ENCODE measurements at places on chromosomes 6 and 20.
A peak's percentile ranks its signal among the peaks of the same experiment; 100 is the strongest.

GRCh38 chr6:34170346-34170745 lies 24.5 kb upstream of the GRM4 start:
- no peak for DNase-seq

- DNase-seq: no peak
Measured at GRCh38 chr6:168919470-168920179, 334.0 kb downstream of the THBS2 start.

DNA sequence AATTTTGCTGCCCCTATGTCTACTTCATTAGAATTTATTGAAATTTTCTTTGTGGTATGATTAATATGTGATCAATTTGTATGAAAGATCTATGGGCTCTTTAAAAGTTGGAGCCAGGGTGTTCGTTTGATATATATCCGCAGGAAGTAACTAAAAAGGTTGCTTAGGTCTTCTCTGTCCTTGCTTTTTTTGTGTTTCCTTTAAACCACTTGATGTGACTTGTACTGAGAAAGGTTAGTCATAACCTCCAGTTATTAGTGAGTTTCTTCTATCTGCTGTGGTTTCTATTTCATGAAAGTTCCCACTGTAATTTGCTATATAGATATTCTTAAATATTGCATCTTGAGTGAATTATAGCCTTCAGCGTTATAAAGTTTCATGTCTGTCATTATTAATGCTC lies 585.3 kb upstream of the ARID1B start:
- DNase-seq: no peak

- no peak for DNase-seq
Measured at GRCh38 chr6:151721146-151721545, 86.3 kb upstream of the ESR1 start.

- no peak for DNase-seq
Measured at GRCh38 chr6:39381550-39382140, 59.1 kb upstream of the KCNK16 start.

- DNase-seq: no peak
Measured at GRCh38 chr20:51404297-51405060, 138.0 kb downstream of the NFATC2 start.

DNA sequence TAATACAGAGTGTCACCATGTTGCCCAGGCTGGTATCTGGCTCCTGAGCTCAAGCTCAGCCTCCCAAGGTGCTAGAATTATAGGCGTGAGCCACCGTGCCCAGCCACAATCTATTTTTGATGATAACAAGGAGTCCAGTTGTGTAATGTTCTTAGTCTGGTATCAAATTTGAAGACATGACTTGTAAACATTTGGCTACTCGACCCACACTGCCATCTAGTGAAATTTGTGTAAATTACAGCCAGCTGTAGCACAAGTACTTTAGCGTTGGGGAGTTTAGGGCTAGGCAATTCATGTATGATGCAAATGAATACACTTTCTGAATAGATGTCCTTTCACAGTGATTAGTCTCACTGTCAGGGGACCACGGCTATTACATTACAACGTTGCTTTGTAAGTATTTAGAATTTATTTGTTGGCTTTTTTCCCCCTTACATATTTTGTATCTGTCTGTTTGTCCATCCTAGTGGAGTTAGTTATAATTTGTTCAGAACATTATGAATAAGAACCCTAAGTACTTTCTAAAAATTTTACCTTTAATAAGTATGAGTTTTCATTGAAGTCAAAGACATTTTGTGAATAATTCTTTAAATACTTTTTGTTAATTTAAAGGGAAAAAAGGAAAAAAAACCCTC lies 139.7 kb downstream of the PRDM13 start:
- DNase-seq: peak; percentile 89

DNA sequence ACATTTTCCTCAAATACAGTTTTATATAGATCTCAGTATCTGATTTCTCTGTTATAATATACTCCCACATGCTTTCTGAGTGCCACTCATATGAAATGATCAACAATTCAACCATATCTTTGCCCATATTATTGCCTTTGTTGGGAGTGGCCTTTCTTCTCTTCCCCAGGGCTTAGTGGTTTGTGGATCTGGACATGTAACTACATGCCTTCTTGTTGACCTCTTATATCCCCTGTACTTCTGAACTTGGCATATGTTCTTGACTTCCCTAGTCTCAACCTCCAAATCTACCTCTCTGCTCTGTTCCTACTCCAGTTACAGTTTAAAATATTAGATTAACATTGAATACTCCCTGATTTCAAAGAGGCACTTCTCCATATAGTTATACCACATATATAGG lies 34.3 kb upstream of the PRIM2 start:
- no peak for DNase-seq

- no peak for DNase-seq
Measured at GRCh38 chr6:7124114-7124513, 16.4 kb downstream of the RREB1 start.

DNA sequence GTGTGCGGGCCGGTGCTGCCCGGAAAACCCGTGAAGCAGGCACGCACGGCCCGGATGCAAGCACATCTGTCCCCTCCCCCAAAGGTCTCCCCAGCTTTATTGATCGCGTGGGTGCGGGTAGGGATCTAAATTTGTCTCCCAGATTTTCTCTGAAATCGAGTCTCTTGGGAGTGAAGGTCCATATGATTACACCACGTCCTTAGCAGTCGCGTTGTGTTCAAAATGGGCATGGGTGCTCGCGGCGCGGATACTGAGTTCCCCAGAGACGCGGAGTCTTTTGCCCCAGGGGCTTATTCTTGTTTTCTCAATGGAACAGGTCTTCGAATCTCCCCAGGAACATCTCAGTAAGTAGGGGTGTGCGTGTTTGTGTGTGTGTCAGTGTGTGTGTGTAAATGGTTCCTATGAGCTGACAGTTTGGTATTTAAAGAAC lies 2.8 kb upstream of the ZNF292 start:
- DNase-seq: no peak

DNA sequence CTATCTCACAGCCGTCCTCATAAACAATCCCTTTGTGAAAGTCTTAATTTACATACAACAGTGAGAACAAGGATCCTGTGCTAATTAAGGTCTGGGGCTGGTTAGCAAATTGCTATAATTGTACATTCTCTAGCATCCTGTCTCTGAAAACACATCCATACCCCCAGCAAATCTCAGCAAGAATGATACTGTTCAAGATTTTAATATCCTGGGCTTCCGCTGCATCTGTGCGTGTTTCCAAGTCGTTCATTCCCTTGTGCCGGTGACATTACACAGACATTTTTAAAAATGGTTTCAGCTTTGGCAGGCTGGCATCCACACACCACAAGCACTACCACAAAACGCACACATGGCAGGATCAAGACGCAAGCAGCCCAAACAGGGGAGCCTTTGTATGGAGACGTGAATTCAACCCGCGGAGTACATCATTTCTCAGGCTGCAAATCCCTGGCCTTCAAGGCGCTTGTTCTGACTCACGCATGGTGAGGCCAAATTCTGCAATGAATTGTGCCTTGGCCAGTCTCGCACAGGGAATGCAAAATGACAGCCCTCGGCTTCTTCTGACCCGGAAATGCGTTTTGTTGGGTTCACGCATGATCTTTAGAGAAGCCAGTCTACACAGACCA lies 20.3 kb downstream of the ZMYND8 start:
- no peak for DNase-seq

GRCh38 chr20:50027611-50028105 lies 44.9 kb downstream of the SNAI1 start:
- no peak for DNase-seq

DNA sequence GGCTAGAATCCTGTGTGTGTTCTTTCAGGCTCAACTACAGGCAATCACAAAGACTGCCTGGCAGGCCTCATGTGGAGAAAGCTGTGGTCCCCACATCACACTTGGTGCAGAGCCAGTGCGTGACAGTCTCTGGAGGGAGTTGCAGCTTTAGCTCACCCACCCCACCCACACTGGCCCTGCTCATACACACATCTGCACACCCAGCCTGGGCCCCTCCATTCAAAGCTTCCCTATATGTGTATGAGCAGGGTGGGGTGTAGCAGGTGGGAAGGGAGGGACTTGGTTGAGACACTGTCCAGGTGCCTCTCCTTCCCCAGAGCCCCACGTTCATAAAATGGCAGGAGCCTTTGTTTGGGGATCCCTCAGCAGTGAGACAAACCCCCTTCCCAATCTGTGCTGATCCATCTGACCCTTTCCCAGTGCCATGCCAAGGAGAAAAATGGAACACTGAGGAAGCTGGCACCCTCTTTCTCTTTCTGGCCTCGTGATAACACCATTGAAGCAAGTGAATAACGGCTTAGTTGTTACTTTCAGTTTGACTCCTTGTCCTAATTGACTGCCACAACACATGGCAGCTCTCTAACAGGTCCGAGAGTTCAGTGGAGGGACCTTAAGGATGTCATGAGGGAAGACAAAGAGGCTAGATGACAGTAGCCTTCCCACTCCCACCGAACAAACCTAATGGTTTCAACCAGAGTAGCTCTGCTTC lies 53.8 kb upstream of the NRSN1 start:
- no peak for DNase-seq

- peak; percentile 96 for DNase-seq
Measured at GRCh38 chr6:151004383-151005024, 139.0 kb downstream of the MTHFD1L start.

DNA sequence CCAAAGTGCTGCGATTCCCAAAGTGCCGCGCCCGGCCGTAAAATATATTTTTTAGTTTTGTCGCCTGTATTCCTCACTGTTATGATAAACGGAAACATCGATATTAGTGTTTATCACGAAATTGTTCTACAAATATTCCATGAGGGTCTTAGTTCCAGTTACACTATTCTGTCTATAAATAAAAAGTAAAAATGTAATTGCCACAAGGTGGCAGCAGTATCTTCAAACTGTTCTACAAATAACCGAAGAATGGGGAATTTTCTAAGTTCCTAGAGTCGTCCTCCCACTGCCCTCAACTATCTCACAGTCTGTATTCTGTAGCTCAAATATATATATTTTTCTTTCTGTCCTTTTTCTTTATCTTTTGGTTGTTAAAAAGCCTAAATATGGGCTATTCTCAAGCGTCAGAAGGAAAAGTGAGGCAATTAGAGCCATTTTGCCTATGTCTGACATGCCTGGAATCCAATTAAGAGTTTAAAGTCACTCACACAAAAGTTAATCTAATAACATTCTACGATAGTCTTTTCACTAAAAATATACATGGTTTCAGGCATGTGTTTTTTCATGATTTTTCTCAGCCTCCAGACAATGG lies 14.2 kb upstream of the FAM162B start:
- DNase-seq: peak; percentile 68

GRCh38 chr6:101663100-101663499 lies 269.6 kb downstream of the GRIK2 start:
- DNase-seq: peak; percentile 60

- no peak for DNase-seq
Measured at GRCh38 chr20:21433329-21433890, 36.1 kb upstream of the NKX2-4 start.

- peak; percentile 44 for DNase-seq
Measured at GRCh38 chr6:20565342-20565741, 31.1 kb downstream of the CDKAL1 start.

- DNase-seq: no peak
Measured at GRCh38 chr6:3400162-3400561, 56.7 kb downstream of the SLC22A23 start.

GRCh38 chr6:107663308-107663707 lies 160.8 kb downstream of the SCML4 start:
- no peak for DNase-seq

DNA sequence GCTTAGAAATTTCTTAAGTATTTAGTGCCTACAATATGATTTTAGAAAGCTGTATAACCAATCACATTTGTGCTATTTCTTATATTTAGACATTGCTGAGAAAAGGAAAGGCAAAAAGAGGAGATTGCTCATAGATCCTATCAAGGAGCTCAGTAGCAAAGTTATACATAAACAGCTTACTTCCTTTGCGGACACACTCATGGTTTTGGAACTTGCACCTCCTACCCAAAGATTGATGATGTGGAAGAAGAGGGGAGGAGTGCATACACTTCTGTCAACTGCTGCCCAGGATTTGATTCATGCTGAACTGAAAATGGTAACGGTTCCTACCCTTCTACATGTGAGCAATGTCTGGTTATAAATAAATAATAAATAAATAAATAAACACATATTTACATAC lies 16.7 kb downstream of the RAD21L1 start:
- no peak for DNase-seq

DNA sequence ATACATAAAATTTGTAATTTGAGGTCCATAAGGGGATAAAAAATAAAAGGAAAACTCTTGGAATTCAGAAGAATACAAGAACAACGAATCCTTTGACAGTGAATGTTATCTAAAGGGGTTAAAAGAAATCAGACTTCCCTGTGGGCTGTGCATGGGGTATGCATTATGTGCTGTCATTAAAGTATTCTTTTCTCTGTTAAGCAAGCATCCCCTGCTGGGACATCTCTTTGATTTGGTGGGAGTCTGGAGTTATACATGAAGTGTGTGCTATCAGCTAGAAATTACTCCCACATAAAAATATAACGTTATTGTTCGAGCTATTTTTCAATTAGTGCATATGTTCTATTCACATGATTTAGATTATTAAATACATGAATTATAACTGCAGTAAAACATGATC lies 195.2 kb downstream of the CENPW start:
- DNase-seq: no peak

GRCh38 chr6:117373211-117373813 lies 52.4 kb downstream of the ROS1 start:
- no peak for DNase-seq

- DNase-seq: no peak
Measured at GRCh38 chr6:92428448-92428847, 990.9 kb downstream of the EPHA7 start.

Measured in NCI-H748 treated with DMSO at 0.1 percent for 48 hours (cell line).